ENCODE measurements at places on chromosomes 2 and 18.

DNA sequence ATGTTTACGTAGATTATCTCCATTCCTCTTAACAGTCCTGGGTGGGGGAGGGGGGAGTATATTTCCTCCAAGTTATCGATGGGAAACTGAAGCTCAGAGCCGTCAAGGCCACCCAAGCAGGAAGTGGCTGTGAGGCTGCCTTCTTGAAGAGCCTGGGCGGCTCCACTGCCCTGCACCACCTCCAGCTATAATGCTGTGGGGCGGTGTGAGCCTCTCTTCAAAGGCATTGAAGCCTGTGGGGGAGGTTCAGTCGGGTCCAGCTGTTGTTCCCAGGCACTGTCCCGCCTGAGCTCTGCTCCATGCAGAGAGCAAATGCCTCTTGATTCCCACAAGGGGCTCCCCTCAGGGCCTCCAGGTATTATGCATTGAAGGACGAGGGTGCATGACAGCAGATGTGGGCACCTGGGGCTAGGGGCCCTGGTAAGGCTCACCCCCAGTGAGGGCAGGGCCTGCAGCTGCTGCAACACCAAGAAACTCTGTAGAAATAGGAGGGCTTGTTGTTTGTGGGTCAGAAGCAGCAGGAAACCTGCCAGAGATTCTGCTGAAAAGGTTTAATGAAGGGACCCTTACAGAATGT is 29.5 kb upstream of the LAPTM4A start:
- no peak for DNase-seq

DNA sequence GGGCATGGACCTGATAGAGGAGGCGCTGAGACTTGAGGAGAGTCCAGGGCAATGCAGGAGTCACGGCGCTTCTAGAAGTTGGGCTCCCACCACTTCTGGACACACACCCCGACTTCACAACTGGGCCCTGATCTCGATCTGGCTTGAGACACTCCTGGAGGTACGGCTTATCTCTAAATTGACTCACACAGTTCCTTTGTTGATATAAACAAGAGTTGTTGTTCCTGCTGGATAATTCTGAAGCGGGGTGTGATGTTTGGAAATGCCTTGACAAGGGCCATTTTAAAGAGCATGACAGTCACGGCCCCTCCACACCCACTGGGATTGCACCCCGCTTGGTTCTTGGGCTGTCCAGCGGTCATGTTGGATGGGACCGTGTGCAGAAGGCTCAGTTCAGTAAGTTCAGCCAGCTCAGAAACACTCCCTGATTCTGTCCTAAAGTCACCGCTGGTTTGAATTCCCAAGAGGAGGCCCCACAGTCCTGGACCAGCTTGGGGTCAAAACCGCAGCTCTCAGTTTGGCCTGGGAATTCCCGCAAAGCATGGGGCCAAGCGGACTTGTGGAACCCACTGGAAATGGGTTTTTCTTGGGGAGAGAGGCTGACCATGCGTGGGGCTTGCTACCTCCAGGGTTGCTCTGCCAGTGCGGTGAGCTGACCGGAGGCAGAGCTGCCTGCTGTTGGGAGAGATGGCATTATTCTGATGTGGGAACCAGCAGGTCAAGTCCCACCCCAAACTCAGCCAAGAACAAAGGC is 9.3 kb upstream of the NEU2 start:
- DNase-seq = no peak

- DNase-seq = no peak
These were observed 273.0 kb upstream of the ID2 start for GRCh38 chr2:8408560-8409460.

DNA sequence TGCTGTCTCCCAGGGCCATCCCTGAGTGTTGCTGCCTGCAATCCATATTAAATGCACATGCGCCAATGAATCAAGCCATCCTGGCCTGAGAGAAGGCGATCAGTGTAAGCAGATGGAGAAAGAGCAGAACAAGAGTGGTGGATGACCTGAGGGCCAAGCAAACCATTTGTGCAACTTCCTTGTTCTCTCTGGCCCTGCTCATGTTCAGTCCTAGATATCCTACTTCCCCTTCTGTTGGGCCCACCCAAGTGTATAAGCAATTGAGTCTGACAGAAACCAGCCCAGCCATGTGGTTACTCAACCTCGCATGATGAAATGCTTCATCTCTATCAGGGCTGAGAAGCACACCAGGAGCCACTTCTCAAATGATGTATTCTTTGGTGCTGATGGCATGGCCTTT is 383.1 kb upstream of the ID2 start:
- no peak for DNase-seq

GRCh38 chr2:237901932-237902850 is 42.8 kb downstream of the RAMP1 start:
- DNase-seq = no peak

DNA sequence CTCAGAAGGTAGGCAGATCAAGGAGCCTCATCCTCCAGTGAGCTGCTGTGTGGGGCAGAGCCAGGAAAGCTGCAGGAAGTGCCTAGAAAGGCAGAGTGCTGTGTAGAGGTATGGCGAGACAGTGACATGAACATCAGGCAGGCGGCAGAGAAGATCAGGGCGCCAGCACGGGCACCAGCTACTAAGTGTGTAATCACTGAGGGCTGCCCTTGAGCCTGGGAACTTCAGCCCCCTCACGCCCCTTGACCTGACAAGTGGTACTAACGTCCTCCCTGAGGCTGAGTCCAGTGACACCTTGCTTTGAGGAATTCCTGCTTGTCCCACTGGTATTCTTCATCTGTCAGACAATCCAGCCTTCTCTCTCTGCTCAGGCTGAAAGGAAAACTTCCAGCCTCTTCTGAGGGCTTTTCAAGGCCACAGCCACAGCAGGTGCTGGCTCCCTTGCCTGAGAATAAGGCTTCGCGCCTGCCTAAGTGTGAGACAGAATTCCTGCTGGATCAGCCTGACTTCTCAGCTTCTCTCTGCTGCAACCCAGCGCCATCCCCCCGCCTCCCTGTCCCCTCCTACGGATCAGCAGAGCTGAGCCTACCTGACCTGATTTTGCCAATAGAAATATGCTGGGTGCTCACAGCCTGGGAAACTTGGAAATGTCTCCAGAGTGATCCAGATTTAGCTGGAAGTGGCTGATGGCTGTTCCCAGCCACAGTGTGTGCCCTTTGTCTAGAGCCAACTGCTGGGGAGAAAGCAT is 148.0 kb downstream of the SMAD7 start:
- DNase-seq = no peak

DNA sequence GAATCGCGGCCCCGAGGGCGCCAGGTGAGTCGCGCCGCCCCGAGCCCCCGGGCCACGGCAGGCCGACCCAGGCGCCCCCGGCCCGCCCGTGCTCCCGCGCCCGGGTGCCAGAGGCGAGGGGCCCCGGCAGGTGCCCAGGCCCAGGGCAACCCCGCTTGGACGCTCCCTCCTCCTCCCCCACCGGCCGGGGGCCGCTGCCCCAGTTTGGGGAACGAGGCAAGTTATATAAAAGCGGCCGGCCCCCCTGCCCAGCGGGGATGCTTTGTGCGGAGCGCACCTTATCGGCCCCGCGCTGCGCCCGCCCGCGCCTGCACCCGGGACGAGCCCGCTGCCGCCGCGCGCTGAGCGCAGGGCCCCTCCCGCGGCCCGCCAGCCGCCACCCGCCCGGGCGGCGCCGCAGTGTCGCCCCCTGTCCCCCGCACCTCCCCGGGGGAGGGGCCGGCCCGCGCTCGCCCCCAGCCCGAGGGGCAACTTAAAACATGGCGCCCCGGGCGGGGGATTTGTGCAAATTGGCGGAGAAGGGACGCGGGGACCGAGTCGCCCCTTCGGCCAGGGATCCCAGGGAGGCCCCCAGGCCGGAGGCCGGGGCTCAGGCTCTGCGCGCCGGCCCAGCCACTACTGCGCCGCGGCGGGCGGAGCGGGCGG is 639 bp downstream of the EPB41L3 start:
- no peak for DNase-seq

- no peak for DNase-seq
These were observed 460.0 kb upstream of the MYT1L start for GRCh38 chr2:2791031-2791430.

- no peak for DNase-seq
These were observed 30.5 kb downstream of the GCKR start for GRCh38 chr2:27527182-27527581.

DNA sequence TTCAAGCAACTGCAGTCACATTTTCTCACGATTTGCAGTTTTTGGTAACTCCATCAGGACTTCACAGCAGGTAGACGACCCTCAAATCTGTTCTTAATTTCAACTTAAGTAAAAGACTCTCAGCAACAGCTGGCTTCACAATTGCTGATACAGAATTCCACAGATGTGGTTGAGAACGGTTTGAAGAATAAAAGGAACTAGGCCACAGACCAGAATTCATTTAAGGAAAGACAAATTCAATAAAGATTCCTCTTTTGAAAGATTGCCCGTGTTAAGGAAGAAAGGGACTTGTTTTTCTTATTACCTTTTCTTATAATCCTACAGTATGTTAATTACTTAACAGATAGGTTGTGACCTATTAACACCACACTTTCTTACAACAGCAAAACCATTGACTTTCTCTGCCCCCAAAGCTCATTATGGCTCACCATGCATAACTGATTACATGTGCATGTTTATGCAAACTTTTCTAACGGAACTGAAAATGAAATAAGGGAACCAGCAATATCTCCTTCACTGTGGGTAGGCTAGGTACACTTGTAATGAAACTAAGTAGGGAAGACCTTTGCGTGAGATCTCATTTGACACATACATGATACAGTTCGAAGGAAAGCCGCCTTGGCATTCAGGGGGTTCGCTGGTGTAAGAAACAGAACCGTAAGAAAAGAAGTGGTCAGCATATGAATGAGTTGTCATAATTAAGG is 4.7 kb upstream of the ZNF516 start:
- no peak for DNase-seq
